ENCODE measurements at places on chromosomes 6 and 20. TPM values are rescaled to one million over a fixed set of nuclear protein-coding genes. Genes with fewer than 3 reads are reported as not detected.

CRISP3 gene
- not detected for total RNA-seq

- no peak for DNase-seq
Observed at GRCh38 chr6:148523551-148523950, 180.9 kb downstream of the SASH1 start.

TFAP2C gene
- 7.6 TPM for total RNA-seq

DNA sequence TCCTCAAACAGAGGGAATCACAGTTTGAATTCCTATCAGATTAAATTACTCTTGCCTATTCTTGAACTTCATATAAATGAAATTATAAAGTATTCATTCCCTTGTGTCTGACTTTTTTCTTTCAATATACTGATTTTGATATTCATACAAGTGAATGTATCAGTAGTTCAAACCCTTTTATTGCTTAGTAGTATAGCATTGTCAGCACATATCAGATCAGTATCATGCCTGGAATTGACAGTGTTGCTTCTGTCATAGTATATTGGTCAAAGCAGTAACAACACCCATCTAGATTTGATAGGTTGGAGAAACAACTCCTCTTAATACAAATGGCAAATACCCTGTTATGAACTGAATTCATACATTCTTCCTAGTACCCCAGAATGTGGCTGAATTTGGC is 89.1 kb upstream of the SLC35F1 start:
- no peak for DNase-seq

DNA sequence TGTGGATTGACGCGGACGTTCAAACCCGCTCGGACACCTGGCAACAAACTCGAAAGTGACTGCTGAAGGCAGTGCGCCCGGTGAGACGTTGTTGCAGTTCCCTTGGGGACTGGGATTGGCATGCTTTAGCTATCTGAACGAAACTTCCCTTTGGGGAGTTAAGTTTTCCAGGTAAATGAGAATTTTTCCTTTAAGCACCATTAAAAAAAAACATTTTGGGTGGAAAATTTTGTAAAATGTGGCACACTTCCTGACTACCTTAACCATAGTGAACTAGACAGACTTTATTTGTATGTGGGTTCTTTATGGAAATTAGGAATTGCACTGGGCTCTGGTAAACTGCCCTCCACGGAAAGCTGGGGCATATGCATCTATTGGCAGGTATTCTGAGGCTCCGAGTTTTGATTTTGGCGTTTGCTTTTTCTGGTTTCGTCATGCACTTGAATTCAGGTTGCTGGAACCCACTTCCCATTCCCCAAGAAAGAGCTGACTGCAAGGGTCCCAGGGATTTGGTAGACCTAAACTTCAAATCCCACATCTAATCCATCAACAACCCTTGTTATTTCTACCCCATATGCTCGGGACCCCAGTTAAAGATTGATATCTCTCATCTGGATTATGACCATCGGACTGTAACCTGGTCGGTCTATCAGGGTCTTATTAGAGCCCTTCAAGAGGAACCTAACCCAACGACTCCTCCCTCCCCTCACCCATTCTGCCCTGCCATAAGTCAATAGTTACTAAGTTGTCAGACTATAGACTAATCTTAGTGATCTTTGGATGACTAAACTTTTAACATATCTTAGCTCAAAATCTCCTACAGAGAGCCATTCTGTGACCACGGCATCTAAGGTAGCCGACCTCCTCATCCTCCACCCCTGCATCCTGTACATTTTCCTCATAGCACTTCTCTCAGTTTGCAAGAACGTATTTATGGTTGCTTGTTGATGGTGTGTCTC is 800 bp upstream of the DYNLT1 start:
- DNase-seq: peak; percentile 31

RNF217 gene
- 12.8 TPM for total RNA-seq

ADGRF5 gene
- total RNA-seq: not detected

DNA sequence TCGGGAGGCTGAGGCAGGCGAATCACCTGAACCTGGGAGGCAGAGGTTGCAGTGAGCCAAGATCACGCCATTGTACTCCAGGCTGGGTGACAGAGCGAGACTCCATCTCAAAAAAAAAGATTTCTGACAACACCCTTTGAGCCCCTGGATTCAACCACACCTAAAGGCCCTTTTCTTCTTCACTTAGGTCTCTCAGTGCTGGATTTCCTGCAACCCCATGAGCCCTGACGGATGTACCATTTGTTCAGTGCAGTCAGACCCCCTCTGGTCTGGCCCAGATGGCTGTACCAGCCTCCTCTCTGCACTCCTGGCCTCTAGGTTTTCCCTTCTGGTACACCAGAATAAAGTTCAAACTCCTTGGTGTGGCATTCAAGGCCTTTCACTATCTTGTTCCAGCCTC is 9.1 kb upstream of the NOL4L start:
- DNase-seq: no peak

GRCh38 chr20:41052742-41053419 is 24.3 kb downstream of the TOP1 start:
- DNase-seq: no peak

GJA10 gene
- not detected for total RNA-seq

DNA sequence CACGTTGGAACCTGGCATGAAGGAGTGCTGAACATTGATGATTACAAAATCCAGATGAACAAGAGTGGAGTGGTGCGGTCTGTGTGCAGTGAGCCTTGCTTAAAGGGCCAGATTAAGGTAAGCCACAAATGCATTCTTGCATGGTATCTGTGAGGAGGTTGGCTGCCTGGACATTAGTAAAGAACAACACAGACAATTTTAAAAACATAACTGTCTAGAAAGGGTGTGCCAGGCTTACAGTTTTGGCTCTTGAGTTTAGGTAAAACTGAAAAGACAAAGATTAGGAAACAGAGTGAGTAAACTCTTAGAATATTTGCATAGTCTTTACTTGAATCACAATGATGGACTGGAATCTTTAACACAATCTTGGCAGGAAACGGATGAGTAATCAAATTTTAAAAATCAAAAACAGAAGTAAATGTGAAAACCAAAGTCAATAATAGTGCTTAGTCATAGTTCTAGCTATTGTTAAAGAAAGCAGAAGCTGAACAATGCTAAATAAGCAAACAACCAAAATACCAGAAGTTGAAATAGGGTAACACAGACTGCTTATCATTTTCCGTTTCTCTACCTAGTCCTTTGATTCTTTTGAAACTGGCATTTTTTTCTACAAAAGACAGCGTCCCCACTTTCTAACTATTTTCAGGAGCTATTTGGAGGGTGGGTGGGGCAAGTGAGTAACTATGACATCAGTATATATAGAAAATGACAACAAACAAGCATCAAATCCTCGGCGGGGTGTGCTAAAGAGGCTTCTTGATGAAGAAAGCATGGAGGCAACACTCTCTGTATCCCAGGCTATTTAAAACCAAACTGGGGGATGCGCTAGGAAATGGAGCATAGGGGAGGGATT is 185.8 kb upstream of the RAB32 start:
- peak; percentile 83 for DNase-seq

- DNase-seq: no peak
Observed at GRCh38 chr20:57660181-57660921, 40.1 kb upstream of the ZBP1 start.

VWA7 gene
- total RNA-seq: 5.5 TPM

DNA sequence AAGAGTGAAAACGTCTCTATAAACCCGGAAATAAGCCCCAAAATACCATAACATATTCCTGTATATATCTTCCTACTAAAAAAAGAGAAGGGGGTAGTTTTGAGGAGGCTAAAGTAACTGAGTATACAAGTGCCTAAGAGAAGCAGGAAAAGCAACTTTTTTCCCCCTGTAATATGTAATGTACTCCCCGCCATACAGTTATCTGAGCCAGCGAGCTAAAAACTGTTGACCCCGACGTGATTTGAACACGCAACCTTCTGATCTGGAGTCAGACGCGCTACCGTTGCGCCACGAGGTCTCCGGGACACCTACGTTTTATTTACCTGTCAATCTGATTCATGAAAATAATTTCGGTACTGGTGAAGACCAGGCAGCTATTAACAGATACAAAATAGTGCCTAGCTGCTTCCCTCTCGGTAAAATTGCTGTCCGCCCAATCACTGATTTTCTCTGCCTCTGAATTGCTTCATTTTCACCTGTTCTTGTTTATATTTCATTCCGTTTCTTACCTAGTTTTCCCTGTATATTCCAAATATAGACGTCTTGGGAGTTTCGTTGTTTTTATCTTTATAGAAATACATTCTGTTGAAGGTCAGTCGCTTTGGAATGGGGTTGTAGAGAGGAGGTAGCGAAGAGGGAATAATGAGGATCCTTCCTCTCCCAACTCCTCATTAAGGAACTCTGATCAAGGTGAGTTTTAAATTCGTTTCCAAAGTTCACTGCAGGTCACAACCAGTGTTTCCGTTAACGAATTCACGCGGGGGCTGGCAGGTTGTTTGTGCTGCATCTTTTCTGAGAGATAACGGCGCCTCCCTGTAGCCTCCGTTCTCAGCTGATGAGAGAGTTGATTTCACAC is 33.6 kb upstream of the BTN3A2 start:
- peak; percentile 81 for DNase-seq

DYNLT2 gene
- total RNA-seq: 0.54 TPM

CCM2L gene
- total RNA-seq: 21.5 TPM

DNA sequence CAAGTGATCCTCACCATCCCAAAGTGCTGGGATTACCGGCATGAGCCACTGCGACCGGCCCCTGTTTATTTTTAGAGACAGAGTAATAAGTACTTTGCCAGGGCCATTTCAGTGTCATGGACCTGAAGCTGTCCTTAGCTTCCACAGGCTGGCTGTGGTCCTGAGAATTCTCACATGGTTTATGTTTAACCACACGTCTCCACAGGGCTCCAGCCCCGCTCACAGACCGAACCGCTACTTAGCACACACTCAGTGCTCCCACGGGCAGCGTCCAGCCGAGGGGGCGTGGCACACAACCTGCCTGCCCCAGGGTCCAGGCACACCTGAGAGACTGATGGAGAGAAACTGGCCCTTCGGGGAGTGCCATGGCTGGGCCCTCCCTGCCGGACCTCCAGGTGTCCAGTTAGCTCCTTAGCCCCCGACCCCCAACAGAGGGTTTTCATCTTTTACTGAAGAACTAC is 11.7 kb downstream of the ACSS1 start:
- DNase-seq: no peak

GRCh38 chr6:26401389-26401986 is 587 bp upstream of the BTN3A1 start:
- no peak for DNase-seq

GRCh38 chr6:125008261-125008703 is 46.0 kb downstream of the RNF217 start:
- peak; percentile 86 for DNase-seq

APCDD1L gene
- total RNA-seq: not detected

- DNase-seq: no peak
Observed at GRCh38 chr6:55997223-55997874, 122.0 kb upstream of the BMP5 start.

DNA sequence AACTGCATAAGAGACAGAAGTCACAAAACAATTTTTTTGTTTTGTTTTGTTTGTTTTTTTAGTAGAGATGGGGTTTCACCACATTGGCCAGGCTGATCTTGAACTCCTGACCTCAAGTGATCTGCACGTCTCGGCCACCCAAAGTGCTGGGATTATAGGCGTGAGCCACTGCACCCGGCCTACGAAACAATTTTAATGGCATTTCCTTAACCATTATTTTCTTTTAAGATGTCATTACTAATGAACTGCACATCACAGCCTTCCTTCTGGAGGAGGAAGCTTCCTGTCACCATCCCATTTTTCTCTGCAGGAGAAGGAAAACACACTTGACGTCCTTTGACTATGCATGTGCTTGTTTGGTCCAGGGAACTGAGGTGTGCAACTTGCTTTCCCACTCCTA is 125.3 kb upstream of the AKIRIN2 start:
- no peak for DNase-seq

RPP40 gene
- total RNA-seq: 24.2 TPM

SLC17A1 gene
- 0.64 TPM for total RNA-seq

DNA sequence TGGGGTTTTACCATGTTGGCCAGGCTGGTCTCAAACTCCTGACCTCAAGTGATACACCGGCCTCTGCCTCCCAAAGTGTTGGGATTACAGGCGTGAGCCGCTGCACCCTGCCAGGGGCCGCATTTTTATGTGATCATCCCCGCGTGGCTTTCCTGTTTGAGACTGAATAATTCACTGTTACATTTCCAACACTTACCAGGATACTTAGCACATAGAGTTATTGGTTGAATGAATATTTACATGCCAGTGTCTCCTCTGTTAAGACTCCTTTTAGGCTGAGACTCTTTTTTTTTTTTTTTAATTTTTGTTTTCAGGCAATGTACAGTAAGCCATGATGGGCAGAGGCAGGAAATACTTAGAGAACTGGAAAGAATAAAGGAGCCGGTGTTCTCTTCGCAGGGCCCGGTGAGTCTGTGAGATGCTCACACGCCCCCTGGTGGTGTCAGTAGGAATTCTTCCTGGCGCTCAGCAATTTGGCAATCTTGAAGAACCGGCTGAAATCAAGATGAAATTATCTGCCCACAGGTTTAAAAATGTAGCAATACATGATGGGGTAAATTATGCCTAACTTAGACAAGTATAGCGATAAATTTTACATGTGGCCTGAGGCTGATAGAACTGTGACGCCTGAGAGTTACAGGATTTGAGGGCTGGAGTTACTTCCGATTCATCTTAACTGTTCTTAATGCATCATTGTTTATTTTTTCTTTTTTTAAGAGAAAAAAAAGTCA is 7.6 kb upstream of the RNF114 start:
- DNase-seq: peak; percentile 82

DNA sequence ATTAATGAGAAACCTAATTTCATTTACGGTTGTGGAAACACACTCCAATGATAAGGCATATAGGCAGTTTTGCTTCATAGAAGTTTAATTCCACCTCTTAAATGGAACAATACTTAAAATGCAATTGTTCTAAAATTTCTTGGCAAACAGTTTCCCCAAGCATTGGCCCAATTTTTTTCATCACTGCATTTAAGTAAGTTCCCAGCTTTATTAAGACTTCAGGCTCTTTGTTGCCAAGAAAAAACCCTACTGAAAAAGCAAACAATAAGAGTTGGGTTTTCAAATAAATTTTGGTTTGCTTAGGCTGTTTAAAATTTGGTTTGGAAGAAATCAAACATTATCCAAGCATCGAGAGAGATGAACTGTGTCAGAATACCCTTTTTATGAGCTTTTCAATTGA is 690.9 kb upstream of the NRSN1 start:
- no peak for DNase-seq

DNA sequence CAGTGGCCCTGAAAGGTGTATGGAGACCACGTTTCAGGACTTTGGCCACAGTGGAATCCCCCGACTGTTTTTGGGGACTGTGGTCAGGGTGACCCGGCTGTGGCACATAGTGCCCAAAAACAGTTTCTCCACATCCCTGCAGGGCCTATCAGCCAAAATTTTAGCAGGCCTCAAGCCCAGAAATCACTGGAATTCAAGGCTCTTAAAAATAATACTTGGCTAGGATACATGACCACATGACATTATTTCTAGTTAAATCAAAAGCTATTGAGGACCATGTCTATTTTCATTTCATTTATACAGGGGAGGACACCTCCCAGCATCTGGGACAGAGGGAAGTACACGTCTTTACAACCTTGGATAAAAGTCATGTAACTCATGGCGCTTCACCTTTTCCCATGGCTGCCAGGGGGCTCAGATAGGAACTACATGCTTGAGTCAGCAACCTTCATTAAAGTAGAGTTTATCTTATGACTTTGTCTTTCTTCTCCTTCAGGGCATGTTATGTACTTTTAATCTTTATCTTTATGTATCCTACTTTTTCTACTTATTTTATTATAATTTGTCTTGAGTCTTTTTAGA is 70.8 kb upstream of the CD93 start:
- DNase-seq: no peak

Measured in Caki2 (cell line).